Stimulated activated CD4-positive, alpha-beta T cell treated with anti-CD3 and anti-CD28 coated beads, TNF-alpha, amount 100 ng/mL, for 1 hour (primary cell): ENCODE measurements at places on chromosomes 7 and 10.

DNA sequence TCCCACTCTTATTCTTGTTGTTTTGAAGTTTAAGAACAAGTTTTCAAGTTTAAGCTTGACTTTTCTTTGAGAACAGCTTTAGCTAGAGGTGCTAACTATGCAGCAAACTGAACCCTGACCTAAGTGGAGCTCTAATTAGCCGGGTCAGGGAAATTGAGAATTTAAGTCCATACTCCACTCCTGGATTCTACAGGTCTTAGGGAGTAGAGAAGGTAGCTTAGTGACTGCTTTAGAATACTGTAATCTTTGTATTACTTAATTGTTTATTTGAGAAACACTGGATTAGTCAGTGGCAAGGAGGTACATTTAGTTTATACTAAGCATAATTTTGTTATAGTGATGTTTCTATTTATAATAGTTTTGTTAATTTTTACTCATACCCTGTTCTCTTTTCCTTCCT is 74.6 kb upstream of the STRIP2 start:
- no peak for DNase-seq

- DNase-seq: no peak
These were observed 97.5 kb downstream of the RPS24 start for GRCh38 chr10:78130966-78131710.

GRCh38 chr10:61166065-61166464 is 222.1 kb upstream of the RHOBTB1 start:
- DNase-seq: no peak

DNA sequence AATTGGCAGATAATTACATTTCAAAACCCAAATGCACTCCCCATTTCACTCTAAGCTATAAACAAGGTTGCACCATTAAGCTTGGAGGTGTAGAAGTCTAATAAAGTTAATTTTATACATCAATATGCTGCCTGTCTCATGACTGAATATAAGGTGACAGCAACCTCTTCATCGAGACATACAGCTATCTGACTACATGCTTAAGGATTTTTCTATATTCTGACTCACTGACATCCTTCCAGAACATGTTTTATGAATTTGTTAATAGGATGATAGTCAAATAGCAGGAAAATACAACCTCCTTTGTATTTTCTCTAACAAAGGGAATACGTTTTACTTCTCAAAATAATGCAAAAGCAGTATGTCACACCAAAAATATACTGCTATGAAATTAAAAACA is 76.6 kb downstream of the NRBF2 start:
- no peak for DNase-seq

DNA sequence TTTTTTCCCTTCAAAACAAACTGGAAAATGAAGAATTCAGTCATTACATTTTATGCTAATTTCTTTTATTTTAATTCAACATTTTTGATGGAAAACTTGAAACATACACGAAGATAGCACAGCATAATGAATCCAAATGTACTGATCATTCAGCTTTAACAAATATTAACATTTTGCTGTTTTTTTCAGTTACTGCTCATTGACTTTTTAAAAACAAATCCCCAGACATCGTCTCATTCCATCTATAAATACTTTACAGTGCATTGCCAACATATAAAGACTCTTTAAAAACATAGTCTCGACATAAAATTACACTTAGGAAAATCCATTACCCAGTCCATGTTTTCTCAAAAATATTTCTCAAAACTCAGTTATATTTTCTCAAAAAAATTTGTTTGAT is 452.3 kb downstream of the GALNT17 start:
- DNase-seq: no peak

DNA sequence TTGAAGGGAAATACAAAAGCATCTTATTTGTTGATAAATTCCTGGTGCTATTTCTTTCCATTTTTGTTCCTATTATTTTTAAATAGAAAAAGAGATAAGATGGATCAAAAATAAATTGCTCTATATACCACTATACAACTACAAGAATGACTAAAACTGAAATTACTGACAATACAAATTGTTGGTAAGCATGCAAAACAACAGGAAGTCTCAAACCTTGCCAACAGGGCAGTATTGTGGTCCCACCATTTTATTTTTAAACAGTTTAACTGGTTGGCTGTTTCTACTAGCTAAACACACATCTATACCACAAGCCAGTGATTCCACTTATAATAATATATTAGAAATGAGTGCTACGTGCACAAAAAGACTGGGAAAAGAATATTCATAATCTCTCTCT is 213.0 kb downstream of the JAZF1 start:
- DNase-seq: no peak

- DNase-seq: no peak
These were observed at the start of gene CYP3A5 for GRCh38 chr7:99679400-99680191. CYP3A5 (minus strand) TSS chr7:99679996; CDS start chr7:99679896, 100 bp downstream.

GRCh38 chr7:35003679-35004303 is 33.5 kb downstream of the DPY19L1 start:
- no peak for DNase-seq

- no peak for DNase-seq
These were observed 369.6 kb downstream of the KCNMA1 start for GRCh38 chr10:77267703-77268675.

DNA sequence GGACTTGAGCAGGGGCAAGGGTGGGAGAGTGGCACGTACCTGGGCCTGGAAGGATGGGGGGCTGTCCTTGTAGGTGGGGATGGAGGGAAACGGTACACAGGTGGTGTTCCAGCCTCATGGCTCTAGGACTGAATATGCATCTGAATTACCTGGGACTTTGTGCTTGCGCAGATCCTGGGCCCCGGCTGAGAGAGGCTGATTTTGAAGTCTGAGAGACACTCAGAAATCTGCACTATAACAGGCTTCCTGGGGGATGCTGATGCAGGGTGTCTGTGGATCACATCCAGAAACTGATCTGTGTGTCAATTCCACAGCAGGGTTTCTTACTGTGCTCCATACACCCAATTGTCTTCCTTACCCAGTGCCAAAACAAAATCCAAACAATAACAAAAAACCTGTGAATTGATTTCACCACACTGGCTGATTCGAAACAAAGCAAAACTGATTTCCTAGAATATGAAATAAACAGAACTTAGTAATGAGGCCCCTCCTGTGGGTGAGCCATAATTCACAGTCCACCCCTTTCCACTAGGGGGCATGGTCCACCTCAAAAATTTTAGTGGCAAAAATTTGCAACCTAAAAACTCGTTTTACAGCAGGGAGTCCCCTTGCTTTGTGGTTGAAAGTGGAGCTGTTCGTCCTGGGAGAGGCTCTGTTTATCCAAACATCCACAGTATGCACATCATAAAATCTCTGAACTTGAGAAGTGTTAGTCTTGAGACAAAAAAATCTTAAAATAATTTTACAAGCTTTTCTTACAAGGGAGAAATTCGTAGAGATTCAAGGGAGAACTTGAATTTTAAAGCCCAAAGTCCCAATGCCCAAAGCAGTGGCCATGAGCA is 32.0 kb upstream of the PLEKHA1 start:
- DNase-seq: peak; percentile 21
